ENCODE measurements at places on chromosomes 12 and 14.
A peak's percentile ranks its signal among the peaks of the same experiment; 100 is the strongest.

DNA sequence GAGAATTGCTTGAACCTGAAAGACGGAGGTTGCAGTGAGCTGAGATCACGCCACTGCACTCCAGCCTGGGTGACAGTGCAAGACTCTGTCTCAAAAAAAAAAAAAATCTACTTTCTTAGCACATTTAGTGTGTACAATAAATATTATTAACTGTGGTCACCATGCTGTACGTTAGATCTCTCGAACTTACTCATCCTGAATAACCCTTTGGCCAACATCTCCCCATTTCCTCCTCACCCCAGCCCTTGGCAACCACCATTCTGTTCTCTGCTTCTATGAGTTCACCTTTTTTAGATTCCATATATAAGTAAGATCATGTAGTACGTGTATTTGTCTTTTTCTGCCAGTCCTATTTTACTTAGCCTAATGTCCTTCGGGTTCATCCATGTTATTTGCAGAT, 13.4 kb downstream of the FUT8 start:
- H3K27ac ChIP-seq = no peak overlapping the region
- H3K4me3 ChIP-seq = no peak overlapping the region
- H3K27me3 ChIP-seq = no peaks in the 10 kb centered on the region
- H3K4me1 ChIP-seq = peaks cover 22% of the 10 kb centered on the region
- peaks cover 46% of the 10 kb centered on the region for H3K36me3 ChIP-seq
- no peak for DNase-seq

- DNase-seq = no peak
- H3K27me3 ChIP-seq = peaks cover 4% of the 10 kb centered on the region
- no peak overlapping the region for H3K27ac ChIP-seq
- H3K4me3 ChIP-seq = no peak overlapping the region
- H3K36me3 ChIP-seq = no peaks in the 10 kb centered on the region
Measured at GRCh38 chr12:51888316-51889215, 663 bp downstream of the ANKRD33 start.

- no peaks in the 10 kb centered on the region for H3K27me3 ChIP-seq
- peaks cover 35% of the 10 kb centered on the region for H3K36me3 ChIP-seq
- H3K4me3 ChIP-seq = no peak overlapping the region
Measured at GRCh38 chr12:89033062-89033461, 319.2 kb downstream of the DUSP6 start.

GRCh38 chr14:91356181-91356763, 61.3 kb downstream of the CCDC88C start:
- H3K4me3 ChIP-seq = peak overlapping the region; percentile 37
- H3K27ac ChIP-seq = peak overlapping the region; percentile 29
- peaks cover 73% of the 10 kb centered on the region for H3K4me1 ChIP-seq
- no peaks in the 10 kb centered on the region for H3K27me3 ChIP-seq
- peaks cover 65% of the 10 kb centered on the region for H3K36me3 ChIP-seq

DNA sequence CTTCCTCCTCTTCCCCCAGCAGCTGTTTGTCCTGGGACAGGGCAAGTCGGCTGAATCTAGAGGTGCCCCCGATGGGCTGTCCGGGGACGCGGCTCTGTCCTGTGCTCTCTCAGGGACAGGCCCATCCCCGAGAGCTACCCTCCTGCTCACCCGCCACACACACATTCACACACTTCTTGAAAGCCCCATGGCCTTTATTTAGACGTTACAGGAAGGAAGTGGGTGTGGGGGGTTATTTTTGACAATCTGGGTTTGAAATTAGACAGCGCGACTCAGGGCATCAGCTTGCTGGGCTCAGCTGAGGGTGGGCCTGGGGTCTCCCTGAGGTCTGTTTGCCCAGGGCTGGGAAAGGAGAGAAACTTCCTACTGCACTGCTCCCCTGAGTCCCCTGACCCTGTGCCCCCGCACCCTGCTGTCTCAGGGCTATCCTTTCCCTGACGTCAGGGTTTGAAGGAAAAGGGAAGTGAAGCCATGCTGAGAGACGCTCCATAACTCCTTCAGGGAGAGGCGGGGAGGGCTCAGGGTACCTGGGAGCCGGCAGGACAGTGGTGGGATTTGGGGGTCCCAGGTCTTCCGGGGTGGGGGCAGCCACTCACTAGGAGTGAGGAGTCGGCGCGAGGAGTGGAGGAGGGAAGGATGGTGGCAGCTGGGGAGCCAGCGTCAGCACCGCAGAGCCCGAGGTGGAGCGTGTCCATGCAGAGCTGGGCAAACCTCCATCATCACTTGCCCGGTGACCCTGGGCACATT, 8.1 kb downstream of the PTPN6 start:
- peak; percentile 68 for DNase-seq
- peaks cover 72% of the 10 kb centered on the region for H3K36me3 ChIP-seq
- H3K27ac ChIP-seq = peak overlapping the region; percentile 97
- peaks cover 69% of the 10 kb centered on the region for H3K4me1 ChIP-seq
- H3K27me3 ChIP-seq = no peaks in the 10 kb centered on the region

GRCh38 chr12:110913119-110914056, 7.0 kb downstream of the MYL2 start:
- H3K27me3 ChIP-seq = peaks cover 3% of the 10 kb centered on the region
- no peak overlapping the region for H3K4me3 ChIP-seq
- DNase-seq = no peak
- no peak overlapping the region for H3K27ac ChIP-seq
- H3K36me3 ChIP-seq = no peaks in the 10 kb centered on the region

DNA sequence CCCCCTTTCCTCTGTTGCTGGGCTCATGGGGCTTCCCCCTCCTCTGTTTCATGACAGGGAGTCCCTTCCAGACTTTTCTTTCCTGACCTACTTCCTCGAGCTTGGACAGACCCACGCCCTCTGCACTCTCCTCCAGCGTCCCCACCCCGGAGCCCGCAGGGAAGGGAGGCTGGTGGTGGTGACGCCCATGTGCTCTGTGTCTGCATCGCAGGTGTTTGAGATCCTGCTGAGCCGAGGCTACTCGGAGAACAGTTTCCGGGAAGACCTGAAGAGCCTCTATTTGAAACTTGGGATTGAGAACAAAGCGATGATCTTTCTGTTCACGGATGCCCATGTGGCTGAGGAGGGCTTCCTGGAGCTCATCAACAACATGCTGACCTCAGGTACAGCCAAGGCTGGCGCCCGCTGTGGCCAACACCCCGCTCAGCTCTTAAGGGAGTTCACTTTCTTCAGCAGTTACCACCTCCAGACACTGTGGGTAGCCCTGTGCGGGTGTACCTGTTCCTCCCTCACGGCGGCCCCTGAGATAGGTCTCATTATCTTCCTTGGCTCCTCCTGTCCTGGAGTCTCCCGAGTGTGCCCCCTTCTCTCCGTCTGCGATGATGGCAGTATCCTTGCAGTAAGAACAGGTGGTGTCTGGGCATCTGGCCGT, 85.6 kb downstream of the CCDC92 start:
- no peak overlapping the region for H3K4me3 ChIP-seq
- no peak for DNase-seq
- no peak overlapping the region for H3K27ac ChIP-seq
- H3K4me1 ChIP-seq = no peaks in the 10 kb centered on the region
- H3K27me3 ChIP-seq = peaks cover 3% of the 10 kb centered on the region

- peaks cover 74% of the 10 kb centered on the region for H3K4me1 ChIP-seq
- peak overlapping the region; percentile 31 for H3K4me3 ChIP-seq
- peak overlapping the region; percentile 71 for H3K27ac ChIP-seq
Measured at GRCh38 chr12:49673446-49674317, 33.5 kb downstream of the FMNL3 start.

DNA sequence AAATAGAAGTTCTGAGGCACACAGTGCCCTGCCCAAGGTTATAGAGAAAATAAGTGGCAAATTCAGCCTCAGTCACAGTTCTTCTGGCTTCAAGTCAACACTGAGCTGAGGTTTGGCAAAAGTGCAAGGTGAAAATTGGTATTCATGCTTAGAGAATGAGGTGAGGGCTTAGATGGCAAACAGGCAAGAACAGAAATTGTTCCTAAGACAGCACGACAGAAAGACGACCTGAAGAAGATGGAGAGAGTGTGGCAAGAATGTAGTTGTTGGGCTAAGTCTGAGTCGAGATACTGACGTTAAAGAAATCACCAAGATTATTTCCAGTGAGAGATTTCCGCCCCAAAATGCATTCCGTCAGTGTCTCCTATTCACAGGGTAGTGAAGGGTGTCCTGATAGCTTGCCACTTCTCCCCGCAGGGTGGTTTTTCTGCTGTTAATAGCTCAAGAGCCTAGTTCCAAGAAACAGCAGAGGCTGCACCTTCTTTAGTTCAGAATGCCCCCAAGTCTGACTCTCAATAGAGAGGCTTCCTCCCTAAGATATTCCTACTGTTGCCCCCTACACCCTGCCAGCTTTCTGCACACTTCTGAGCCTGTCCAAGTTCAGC, 260.8 kb upstream of the AMIGO2 start:
- no peak overlapping the region for H3K27ac ChIP-seq
- no peaks in the 10 kb centered on the region for H3K27me3 ChIP-seq
- peaks cover 34% of the 10 kb centered on the region for H3K36me3 ChIP-seq
- peaks cover 19% of the 10 kb centered on the region for H3K4me1 ChIP-seq

- no peaks in the 10 kb centered on the region for H3K36me3 ChIP-seq
- no peak overlapping the region for H3K4me3 ChIP-seq
- H3K27me3 ChIP-seq = peaks cover 6% of the 10 kb centered on the region
- no peak overlapping the region for H3K27ac ChIP-seq
- peaks cover 8% of the 10 kb centered on the region for H3K4me1 ChIP-seq
Measured at GRCh38 chr12:132562489-132563021, 47.8 kb downstream of the LRCOL1 start.

- no peaks in the 10 kb centered on the region for H3K36me3 ChIP-seq
- H3K27me3 ChIP-seq = peaks cover 57% of the 10 kb centered on the region
- H3K27ac ChIP-seq = no peak overlapping the region
Measured at GRCh38 chr14:69156224-69156623, 3.3 kb upstream of the DCAF5 start.

DNA sequence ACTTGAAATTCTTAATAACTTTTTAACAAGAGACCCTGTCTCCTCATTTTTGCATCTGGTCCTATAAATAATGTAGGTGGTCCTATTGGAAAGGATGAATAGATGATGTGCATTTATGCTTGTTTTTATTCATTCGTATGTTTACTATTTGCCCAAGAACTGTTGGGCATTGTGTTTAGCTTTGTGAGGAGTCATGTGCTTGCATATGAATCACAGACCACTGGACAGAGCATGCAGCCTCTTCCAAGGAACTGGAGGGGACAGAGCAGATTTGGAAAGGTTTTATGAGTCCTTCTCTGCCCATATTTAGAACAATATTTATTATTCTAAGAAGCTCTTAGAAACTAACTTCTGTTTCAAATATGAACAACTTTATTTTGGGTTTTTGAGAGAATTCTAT, 414.0 kb downstream of the SOX5 start:
- H3K27ac ChIP-seq = no peak overlapping the region
- no peak overlapping the region for H3K4me3 ChIP-seq
- DNase-seq = no peak
- H3K27me3 ChIP-seq = no peaks in the 10 kb centered on the region

GRCh38 chr12:128025589-128026245, 241.3 kb upstream of the TMEM132C start:
- no peaks in the 10 kb centered on the region for H3K27me3 ChIP-seq
- H3K4me1 ChIP-seq = no peaks in the 10 kb centered on the region
- no peak overlapping the region for H3K27ac ChIP-seq
- no peak for DNase-seq
- no peak overlapping the region for H3K4me3 ChIP-seq
- H3K36me3 ChIP-seq = no peaks in the 10 kb centered on the region

DNA sequence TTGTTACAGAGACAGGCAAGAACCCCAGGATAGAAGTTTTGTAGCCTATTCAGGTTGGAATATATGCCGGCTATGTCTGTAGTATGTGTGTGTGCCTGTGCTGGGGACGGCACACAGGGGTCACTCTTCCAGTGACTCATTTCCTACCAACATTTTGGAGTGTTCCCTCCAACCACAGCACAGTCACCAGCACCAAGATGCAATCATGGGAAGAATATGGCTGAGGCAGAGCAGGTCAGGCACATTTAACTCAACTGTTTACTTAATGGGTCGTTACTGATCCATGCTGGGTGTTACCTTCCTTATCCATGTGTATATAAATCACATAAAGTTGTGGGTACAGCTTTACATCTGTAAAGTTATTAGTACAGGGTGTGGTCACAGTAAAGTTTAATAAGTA, 178.3 kb downstream of the PRKD1 start:
- no peak for DNase-seq
- no peaks in the 10 kb centered on the region for H3K27me3 ChIP-seq
- H3K36me3 ChIP-seq = no peaks in the 10 kb centered on the region
- no peak overlapping the region for H3K4me3 ChIP-seq
- no peaks in the 10 kb centered on the region for H3K4me1 ChIP-seq
- no peak overlapping the region for H3K27ac ChIP-seq

GRCh38 chr14:60965402-60965801, 15.5 kb downstream of the TRMT5 start:
- H3K36me3 ChIP-seq = peaks cover 29% of the 10 kb centered on the region
- H3K27ac ChIP-seq = peak overlapping the region; percentile 55
- peaks cover 11% of the 10 kb centered on the region for H3K4me1 ChIP-seq
- DNase-seq = no peak

GRCh38 chr12:15180325-15180724, 40.9 kb downstream of the RERG start:
- H3K4me1 ChIP-seq = no peaks in the 10 kb centered on the region
- H3K27me3 ChIP-seq = peaks cover 4% of the 10 kb centered on the region
- H3K27ac ChIP-seq = no peak overlapping the region
- no peak for DNase-seq

GRCh38 chr14:52883658-52884057, 67.2 kb downstream of the FERMT2 start:
- H3K4me1 ChIP-seq = no peaks in the 10 kb centered on the region
- H3K36me3 ChIP-seq = no peaks in the 10 kb centered on the region
- no peak overlapping the region for H3K4me3 ChIP-seq
- H3K27ac ChIP-seq = no peak overlapping the region
- H3K27me3 ChIP-seq = peaks cover 2% of the 10 kb centered on the region
- no peak for DNase-seq

DNA sequence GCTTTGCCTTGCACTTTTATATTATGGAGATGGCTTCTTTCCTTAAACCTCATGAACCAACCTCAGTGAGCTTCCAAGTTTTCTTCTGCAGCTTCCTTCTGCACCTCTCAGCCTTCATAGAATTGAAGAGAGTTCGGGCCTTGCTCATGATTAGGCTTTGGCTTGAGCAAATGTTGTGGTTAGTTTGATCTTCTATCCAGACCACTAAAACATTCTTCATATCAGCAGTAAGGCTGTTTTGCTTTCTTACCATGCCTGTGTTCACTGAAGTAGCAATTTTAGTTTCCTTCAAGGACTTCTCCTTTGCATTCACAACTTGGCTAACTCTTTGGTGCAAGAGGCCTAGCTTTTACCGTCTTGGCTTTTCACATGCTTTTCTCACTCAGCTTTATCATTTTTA, 125.4 kb downstream of the SNAPC1 start:
- H3K4me1 ChIP-seq = peaks cover 17% of the 10 kb centered on the region
- DNase-seq = no peak
- H3K27me3 ChIP-seq = peaks cover 27% of the 10 kb centered on the region
- H3K4me3 ChIP-seq = no peak overlapping the region
- no peaks in the 10 kb centered on the region for H3K36me3 ChIP-seq

DNA sequence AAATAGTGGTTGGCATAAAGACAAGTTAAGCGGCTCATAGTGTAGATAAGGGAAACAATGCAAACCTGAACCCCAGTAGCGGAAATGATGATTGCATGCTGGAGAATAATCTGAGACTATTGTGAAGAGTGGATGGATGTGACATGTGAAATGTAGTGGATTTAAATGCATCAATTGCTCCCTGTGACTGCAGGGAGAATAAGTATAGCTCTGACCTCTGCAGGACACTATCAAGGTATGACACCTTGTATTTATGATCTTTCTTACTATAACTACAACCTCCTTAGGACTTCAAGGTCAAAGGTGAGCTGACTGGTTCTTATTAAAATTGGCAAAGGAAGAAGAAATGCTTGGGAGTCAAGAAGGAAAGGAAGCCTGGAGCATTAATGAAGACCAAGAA, 285.6 kb downstream of the GRIN2B start:
- no peak overlapping the region for H3K4me3 ChIP-seq
- H3K36me3 ChIP-seq = no peaks in the 10 kb centered on the region
- no peaks in the 10 kb centered on the region for H3K4me1 ChIP-seq
- no peaks in the 10 kb centered on the region for H3K27me3 ChIP-seq
- H3K27ac ChIP-seq = no peak overlapping the region

Data from activated T-helper 2 cell treated with anti-CD3 and anti-CD28 coated beads, Interferon-gamma antibody, Interleukin-2, Interleukin-4, amounts not matched to agents 10 μg/mL and 5 μg/mL and 100 μg/mL, durations not matched to agents 14 hours and 24 hours and 36 hours (primary cell).